ENCODE measurements at places on chromosomes 12 and 14.

GRCh38 chr12:113659416-113659815 lies 187.7 kb upstream of the LHX5 start:
- no peak for DNase-seq

- DNase-seq = no peak
These were observed 37.7 kb downstream of the DIP2B start for GRCh38 chr12:50542448-50542847.

- DNase-seq = no peak
These were observed 45.2 kb downstream of the VEZT start for GRCh38 chr12:95262808-95263207.

DNA sequence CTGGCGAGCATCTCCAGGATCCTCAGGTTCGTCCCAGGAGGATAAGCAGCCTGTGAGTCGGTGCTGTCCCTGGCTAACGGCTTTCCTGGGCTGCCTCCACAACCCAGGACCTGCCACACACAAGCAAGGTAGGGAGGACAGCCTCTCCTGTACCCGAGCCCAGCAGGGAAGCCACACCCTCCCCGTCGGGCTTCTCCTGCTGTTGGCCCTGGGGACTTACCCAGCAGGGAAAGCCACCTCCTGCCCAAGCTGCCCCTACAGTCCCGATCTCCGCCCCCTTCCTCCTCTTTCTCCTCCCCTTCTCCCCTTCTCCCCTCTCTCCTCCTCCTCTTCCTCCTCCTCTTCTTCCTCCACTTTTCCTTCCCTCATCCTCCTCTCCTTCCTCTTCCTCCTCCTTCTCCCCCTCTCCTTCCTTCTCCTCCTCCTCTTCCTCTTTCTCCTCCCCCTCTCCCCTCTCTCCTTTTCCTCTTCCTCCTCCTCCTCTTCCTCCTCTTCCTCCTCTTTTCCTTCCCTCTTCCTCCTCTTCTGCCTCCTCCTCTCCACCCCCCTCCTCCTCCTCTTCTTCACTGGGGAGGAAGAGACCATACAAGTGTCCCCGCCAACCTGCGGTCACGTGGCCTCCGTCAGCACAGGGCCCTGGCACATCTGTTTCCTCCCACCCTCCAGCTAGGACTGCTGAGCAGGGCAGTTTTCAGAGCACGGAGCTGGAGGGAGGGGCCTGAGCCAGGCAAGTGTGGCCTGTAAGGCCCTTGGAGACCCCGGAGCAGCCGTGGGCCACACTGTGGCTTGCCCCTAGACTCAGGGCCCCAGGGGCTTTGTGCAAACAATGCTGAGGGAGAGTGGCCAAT lies 17.3 kb upstream of the RFLNA start:
- DNase-seq = no peak

DNA sequence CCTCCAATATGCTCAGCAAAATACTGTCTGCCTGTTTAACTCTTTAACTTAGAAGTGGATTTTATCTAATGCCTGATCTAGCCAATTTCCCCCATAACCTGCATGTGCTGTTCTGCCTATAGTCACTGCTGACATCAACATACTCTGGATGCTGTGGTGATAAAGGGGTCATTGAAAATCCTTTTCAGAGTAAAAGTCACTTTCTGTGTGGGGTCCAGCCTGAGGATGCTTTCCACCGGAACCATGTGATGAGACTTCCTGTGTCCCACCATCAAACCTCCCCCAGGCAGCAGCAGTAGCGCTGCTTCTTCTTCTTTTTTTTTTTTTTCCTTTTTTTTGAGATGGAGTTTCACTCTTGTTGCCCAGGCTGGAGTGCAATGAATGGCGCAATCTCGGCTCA lies 607.0 kb downstream of the BCL11B start:
- DNase-seq = no peak

- no peak for DNase-seq
These were observed 78.6 kb downstream of the BHLHE41 start for GRCh38 chr12:26046203-26046602.
